DMS79 (cell line): ENCODE measurements at places on chromosomes 4 and X.

DNA sequence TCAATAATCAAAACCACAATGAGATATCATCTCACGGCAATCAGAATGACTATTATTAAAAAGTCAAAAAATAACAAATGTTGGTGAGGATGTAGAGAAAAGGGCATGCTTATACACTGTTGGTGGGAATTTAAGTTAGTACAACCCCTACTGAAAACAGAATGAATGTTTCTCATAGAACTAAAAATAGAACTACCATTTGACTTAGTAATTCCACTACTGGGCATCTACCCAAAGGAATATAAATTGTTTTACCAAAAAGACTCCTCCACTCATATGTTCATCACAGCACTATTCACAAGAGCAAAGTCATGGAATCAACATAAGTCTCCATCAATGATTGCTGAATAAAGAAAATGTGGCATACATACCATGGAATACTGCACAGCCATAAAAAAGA lies 278.1 kb upstream of the ARSJ start:
- DNase-seq: no peak

DNA sequence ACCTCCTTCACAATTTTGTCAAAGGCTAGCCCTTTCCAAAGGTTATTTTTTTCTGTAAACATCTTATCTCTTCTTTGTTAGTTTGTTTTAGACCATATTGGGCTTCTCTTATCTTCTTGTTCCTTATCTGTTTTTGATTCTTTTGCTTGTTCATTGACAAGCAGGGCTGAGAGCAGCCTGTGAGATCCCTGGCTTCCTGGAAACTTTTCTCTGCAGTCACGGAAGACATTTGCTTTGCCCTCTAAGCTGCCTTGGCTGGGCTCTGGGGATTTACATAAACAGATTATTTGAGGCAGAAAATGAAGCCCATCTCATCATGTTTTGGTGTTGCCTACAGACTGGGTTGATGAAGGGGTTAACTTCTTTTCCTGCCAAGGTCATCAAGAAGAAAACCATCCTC lies 157.4 kb upstream of the AMOT start:
- no peak for DNase-seq

GRCh38 chr4:18435781-18436180 lies 414.2 kb upstream of the LCORL start:
- DNase-seq: no peak

DNA sequence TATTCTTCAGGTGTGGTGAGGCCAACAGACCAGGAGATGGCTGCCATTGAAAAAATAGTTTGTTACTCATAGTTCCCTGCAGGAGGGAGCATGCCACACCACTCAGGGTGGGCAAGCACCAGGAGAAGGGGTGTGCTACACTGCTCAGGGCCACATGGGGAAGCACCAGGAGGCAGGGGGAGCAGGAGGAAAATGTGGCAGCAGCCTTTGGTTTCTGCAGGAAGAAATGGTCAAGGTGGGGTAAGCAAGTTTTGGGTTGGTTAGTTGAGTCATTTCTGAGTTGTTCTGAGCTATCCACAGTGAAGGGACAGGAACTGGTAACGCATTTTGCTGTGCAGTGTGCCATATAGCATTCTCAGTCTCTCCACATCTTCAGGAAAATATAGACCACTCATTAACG lies 23.8 kb downstream of the FGFBP1 start:
- no peak for DNase-seq

DNA sequence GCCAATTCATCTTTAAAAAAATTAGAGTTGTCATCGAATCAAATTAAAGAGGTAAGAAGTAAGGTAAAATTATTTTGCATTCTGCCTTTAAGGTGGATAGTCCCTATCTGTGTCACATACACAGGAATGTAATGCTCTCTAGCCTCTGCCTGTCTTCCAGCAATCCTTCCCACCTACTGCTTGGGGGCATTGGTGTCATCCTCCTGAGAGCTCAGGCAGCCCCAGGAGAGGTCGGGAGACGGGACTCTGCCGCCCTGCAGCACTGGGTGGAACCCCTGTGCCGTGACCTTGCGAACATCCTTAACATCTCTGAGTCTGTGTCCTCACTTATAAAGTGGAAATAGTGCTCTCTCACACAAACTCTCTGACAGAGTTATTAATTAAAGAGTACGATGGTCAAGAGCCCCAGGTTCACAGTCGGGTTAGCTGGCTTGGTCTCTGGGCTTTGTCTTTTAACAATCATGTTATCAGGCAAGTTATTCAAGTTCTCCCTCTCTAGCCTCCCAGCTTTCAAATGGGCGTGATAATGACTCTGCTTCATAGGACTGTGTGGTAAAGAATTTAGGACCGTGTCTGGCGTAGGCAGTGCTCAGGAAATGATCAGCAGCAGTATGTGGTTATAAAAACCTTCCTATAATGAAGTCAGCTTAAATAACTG lies 10.2 kb downstream of the TLR3 start:
- no peak for DNase-seq

- no peak for DNase-seq
Measured at GRCh38 chrX:51824061-51824460, 69.4 kb upstream of the MAGED1 start.
